ENCODE measurements at places on chromosomes 11 and 22. TPM values are rescaled to one million over a fixed set of nuclear protein-coding genes. Genes with fewer than 3 reads are reported as not detected.

Gene MMP12
- not detected for total RNA-seq

Gene CEP164
- total RNA-seq: 61.3 TPM

Gene MAPK8IP1
- 48.1 TPM for total RNA-seq

Gene LTBP3
- 57.7 TPM for total RNA-seq

Gene PIH1D2
- total RNA-seq: 4.9 TPM

Gene APLNR
- not detected for total RNA-seq

Gene SRSF8
- 43.4 TPM for total RNA-seq

Gene C11orf87
- total RNA-seq: 1.4 TPM

Gene SCGB1D2
- not detected for total RNA-seq

Gene SCGB2A2
- not detected for total RNA-seq

Gene FAM227A
- total RNA-seq: 18.6 TPM

Gene OR52A1
- total RNA-seq: not detected

GRCh38 chr11:57493507-57494503, 21.7 kb downstream of the SLC43A1 start:
- peaks cover 13% of the 10 kb centered on the region for H3K36me3 ChIP-seq
- H3K27ac ChIP-seq: peak overlapping the region; percentile 98
- peaks cover 36% of the 10 kb centered on the region for H3K4me1 ChIP-seq
- no peaks in the 10 kb centered on the region for H3K27me3 ChIP-seq

DNA sequence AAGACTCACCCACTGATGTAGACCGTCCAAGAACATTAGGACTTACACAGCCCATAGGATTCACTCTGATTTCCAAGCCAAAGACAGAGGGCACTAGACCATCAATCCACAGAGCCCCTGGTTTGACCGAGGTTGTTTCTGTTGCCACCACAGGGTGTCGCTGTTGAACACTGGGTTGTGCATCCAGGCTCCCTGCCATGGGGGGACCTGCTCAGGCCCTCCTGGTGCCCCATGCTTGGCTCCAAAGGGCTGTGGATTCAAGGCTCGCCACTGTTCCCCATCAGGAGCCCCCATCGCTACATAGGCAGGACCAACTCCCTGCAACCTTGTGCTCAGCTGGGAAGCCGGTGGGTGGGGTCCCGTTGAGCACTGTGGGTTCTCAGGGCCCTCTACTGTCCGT, 128.0 kb upstream of the ANO1 start:
- no peak overlapping the region for H3K27ac ChIP-seq
- H3K27me3 ChIP-seq: peaks cover 23% of the 10 kb centered on the region
- H3K4me1 ChIP-seq: peaks cover 11% of the 10 kb centered on the region
- H3K36me3 ChIP-seq: no peaks in the 10 kb centered on the region
- no peak for DNase-seq

DNA sequence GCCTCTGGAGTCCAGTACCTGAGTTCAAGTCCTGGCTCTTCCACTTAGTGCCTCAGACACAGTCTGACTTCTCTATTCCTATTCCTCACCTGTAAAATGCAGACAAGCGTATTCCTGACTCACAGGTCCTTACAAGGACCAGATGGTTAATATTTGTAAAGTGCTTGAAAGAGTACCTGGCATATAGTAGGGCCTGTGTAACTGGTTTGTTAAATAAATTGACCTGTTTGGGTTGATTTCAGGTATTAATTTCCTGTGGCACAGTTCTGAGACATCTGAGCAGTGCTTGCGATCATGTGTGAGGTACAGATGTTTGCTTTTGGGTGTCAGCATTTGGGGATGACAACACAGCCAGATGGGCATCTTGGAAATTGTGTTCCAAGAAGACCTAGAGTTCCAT, 127.5 kb downstream of the APIP start:
- no peak for DNase-seq
- no peaks in the 10 kb centered on the region for H3K27me3 ChIP-seq
- peaks cover 26% of the 10 kb centered on the region for H3K36me3 ChIP-seq
- H3K4me1 ChIP-seq: peaks cover 48% of the 10 kb centered on the region

- no peak for DNase-seq
- H3K4me1 ChIP-seq: peaks cover 6% of the 10 kb centered on the region
- H3K36me3 ChIP-seq: no peaks in the 10 kb centered on the region
- no peak overlapping the region for H3K4me3 ChIP-seq
- no peaks in the 10 kb centered on the region for H3K27me3 ChIP-seq
- no peak overlapping the region for H3K27ac ChIP-seq
These were observed 192.5 kb downstream of the DDX10 start for GRCh38 chr11:108857382-108857781.

- peaks cover 3% of the 10 kb centered on the region for H3K36me3 ChIP-seq
- peak overlapping the region; percentile 73 for H3K27ac ChIP-seq
- peaks cover 26% of the 10 kb centered on the region for H3K4me1 ChIP-seq
- no peak overlapping the region for H3K4me3 ChIP-seq
These were observed 23.2 kb downstream of the RTN4R start for GRCh38 chr22:20244691-20245576.

GRCh38 chr11:73258104-73259035, 13.8 kb upstream of the P2RY6 start:
- H3K27ac ChIP-seq: no peak overlapping the region
- no peaks in the 10 kb centered on the region for H3K4me1 ChIP-seq
- H3K27me3 ChIP-seq: peaks cover 16% of the 10 kb centered on the region
- H3K36me3 ChIP-seq: no peaks in the 10 kb centered on the region

DNA sequence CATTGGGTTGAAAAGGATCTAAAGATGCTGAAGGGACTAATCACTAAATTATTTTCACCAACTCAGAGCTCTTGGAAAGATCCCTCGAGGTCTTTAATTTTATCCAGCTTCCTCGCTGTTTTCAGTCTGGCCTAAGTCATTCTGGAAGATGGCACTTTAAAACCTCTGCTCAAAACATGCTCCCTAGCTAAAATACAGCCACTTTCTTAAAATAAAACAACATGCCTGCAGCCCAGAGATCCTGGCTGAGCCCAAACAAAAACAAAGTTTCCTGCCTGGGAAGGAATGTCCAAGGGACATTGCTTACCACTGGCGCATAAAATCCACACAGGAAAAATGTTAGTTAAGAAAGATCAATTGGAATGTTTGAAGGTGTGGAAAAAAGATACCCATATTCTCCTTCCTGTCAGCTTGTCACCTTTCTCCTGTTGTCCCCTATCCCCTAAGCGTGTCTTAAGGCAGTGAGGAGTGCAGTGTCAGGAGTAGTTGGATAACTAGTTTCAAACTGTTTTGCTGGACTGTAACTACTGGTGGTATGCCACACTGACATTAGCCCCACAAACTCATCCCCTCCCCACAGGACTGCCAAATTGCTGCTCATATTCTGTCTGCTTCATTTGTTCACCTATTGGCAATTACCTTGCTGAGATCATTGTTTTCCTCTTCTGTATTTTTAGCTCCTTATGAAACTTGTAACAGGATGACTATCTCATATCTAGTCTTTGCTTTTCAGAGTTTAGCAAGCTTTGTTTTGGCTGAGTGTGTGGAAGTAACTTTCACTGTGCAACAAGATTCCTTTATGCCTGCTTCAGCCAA, 108.3 kb upstream of the SESN3 start:
- no peak for DNase-seq
- no peak overlapping the region for H3K4me3 ChIP-seq
- no peak overlapping the region for H3K27ac ChIP-seq
- H3K36me3 ChIP-seq: no peaks in the 10 kb centered on the region

- H3K36me3 ChIP-seq: peaks cover 2% of the 10 kb centered on the region
- DNase-seq: peak; percentile 8
- H3K27me3 ChIP-seq: peaks cover 5% of the 10 kb centered on the region
- peaks cover 7% of the 10 kb centered on the region for H3K4me1 ChIP-seq
- no peak overlapping the region for H3K4me3 ChIP-seq
These were observed 27.3 kb upstream of the MUC5AC start for GRCh38 chr11:1130276-1131032.

DNA sequence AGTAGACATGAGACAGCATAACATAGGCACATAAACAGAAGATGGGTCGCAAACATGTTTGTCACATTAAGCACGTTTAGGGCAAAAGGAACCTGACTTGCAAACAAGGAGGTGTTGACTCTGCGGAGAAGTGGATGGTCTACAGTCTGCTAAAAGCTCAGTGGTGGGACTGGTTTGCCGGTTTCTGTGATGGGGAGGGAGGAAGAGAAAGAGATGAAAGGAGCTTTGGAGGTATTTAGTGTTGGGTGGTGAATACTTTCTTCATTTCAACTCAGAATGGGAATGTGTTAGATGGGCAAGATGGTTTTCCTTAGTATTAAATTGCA, 191.4 kb upstream of the SORL1-AS1 start:
- peaks cover 24% of the 10 kb centered on the region for H3K27me3 ChIP-seq
- no peaks in the 10 kb centered on the region for H3K36me3 ChIP-seq
- peaks cover 1% of the 10 kb centered on the region for H3K4me1 ChIP-seq
- no peak overlapping the region for H3K4me3 ChIP-seq
- no peak for DNase-seq
- H3K27ac ChIP-seq: no peak overlapping the region

- H3K4me3 ChIP-seq: no peak overlapping the region
- no peak for DNase-seq
- no peak overlapping the region for H3K27ac ChIP-seq
These were observed 18.4 kb downstream of the ARHGAP42 start for GRCh38 chr11:100705447-100705846.

GRCh38 chr11:76767659-76768058, 15.5 kb upstream of the TSKU start:
- H3K4me3 ChIP-seq: no peak overlapping the region
- no peak overlapping the region for H3K27ac ChIP-seq
- no peak for DNase-seq
- no peaks in the 10 kb centered on the region for H3K36me3 ChIP-seq
- H3K4me1 ChIP-seq: peaks cover 23% of the 10 kb centered on the region
- peaks cover 18% of the 10 kb centered on the region for H3K27me3 ChIP-seq

- DNase-seq: no peak
- H3K4me1 ChIP-seq: peaks cover 12% of the 10 kb centered on the region
- no peaks in the 10 kb centered on the region for H3K36me3 ChIP-seq
- H3K4me3 ChIP-seq: no peak overlapping the region
- peaks cover 12% of the 10 kb centered on the region for H3K27me3 ChIP-seq
- H3K27ac ChIP-seq: no peak overlapping the region
These were observed 36.3 kb upstream of the CFAP300 start for GRCh38 chr11:102010776-102011494.

DNA sequence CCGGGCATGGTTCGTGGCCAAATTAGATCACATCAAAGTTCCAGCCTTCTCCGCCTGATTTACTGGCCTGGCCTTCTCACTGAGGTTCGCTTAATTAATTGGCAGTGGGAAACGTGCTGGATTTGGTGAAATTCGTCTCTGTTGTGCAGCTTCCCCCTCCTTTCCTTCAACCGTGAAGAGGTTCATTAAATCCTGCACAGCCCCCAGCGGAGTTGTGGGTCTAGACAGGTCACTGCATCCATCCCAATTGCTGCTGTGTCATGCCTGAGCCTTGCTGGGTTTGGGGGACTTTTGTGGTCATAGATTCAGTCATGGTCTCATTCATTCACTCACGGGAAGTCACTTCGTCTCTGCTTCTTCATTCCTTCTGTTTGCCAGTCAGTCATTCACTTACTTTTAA, 90.0 kb downstream of the INSC start:
- no peaks in the 10 kb centered on the region for H3K4me1 ChIP-seq
- H3K4me3 ChIP-seq: no peak overlapping the region
- no peak overlapping the region for H3K27ac ChIP-seq
- peaks cover 9% of the 10 kb centered on the region for H3K27me3 ChIP-seq
- no peaks in the 10 kb centered on the region for H3K36me3 ChIP-seq
- no peak for DNase-seq

DNA sequence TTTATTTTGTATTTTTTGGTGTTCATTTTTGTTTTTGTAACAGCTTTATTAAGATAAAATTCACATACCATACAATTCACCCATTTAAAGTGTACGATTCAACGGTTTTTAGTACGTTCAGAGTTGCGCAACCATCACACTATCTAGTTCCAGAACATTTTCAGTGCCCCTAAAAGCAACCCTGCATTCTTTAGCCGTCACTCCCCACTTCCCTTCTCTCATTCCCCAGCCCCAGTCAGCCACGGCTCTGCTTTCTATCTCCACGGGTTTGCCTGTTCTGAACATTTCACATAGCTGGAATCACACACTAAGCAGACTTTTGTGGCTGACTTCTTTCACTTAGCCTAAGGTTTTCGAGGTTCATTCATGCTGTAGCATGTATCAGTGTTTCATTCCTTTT, 9.6 kb upstream of the KCNQ1OT1 start:
- no peak overlapping the region for H3K4me3 ChIP-seq
- H3K36me3 ChIP-seq: no peaks in the 10 kb centered on the region
- H3K27me3 ChIP-seq: peaks cover 10% of the 10 kb centered on the region
- DNase-seq: no peak
- H3K27ac ChIP-seq: no peak overlapping the region
